ENCODE measurements at places on chromosomes 2 and 18. TPM values are rescaled to one million over a fixed set of nuclear protein-coding genes. Genes with fewer than 3 reads are reported as not detected.

The ABCB11 gene
- 0.23 TPM for total RNA-seq

The NTSR2 gene
- total RNA-seq = not detected

The PPM1B gene
- total RNA-seq = 47.2 TPM

The ARHGAP25 gene
- total RNA-seq = 12.6 TPM

The ANKRD53 gene
- total RNA-seq = 2.9 TPM
